ENCODE measurements at places on chromosomes 13 and 19.

DNA sequence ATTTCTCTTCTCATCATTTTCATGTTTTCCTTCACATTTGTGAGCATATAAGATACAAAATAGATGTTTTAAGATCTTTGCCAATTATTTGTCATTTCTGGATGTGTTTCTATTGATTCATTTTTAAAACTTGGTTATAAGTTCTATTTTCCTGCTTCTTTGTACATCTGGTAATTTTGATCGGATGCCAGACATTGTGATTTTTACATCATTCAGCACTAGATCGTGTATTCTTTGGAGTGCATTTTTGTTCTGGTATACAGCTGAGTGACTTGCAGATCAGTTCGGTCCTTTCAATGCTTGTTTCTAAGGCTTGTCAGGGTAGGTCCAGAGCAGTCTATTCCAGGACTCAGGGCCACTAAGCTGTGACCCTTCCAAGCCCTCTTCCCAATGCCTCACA, 198.2 kb downstream of the KLF12 start:
- no peak for DNase-seq

DNA sequence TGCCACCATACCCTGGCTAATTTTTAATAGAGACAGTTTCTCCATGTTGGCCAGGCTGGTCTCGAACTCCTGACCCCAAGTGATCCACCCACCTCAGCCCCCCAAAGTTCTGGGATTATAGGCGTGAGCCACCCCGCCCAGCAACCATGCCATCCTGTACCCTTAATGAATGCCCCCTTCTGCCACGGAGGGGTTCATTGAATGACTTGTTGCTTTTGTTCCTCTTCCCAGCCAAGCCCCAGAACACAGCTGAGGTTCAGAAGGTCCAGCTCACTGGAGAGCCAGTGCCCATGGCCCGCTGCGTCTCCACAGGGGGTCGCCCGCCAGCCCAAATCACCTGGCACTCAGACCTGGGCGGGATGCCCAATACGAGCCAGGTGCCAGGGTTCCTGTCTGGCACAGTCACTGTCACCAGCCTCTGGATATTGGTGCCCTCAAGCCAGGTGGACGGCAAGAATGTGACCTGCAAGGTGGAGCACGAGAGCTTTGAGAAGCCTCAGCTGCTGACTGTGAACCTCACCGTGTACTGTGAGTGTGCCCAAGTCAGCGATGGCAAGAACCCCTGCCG, 6.0 kb downstream of the PVR start:
- no peak for DNase-seq

DNA sequence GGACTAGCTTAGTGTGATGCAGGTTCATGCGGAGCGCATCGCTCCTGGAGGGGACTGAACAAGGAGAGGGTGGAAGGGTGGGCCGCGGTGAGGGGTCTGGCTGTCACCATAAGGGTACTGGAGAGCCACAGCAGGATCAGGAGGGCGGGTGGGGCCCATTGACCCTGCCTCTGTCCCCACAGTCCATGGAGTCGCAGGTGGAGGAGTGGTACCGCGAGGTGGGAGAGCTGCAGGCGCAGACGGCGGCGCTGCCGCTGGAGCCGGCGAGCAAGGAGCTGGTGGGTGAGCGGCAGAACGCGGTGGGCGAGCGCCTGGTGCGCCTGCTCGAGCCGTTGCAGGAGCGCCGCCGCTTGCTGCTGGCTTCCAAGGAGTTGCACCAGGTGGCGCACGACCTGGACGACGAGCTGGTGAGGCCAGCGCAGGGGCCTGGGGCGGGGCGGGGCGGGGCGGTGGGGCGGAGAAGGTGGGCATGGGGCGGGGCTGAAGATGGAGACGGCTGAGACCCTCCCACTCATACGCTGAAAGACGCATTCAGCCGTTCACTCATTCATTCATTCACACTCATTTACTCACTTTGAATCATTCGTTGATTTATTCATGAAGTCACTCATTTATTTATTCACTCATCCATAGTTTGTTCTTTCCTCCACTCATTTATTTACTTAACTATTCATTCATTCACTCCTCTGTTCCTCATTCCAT, 27.5 kb upstream of the SHKBP1 start:
- DNase-seq = no peak

DNA sequence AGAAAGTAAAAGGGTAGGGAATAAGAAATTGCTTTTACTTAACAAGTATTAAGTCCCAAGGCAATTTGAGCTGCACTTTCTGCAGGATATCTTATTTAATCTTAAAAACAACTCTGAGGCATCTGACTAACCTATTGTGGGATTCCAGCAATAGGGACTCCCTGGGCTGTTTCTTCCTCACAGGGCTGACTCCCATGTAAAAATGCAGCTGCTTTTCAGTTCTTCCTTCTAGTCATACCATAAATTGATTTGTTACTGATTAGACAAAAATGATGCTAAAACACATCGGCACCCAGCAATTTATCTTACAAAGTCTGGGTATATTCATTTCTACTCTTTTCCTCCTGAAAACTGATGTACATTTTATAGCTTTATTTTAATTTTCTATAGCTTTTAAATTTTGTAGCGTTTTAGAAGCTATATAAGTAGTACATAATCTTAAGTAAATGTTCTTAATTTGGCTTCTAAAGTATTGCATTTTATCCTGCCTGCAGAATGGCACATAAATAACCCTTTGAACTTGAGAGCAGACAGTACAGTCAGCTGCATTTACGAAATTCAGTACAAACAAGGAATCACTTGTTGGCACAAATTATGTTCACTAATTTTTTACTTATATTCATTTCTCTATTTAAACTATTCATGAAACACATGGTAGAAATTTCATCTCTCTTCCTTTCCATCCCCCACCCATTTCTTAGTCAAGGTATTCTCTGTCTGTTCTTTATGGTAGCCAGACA, 102.4 kb upstream of the FRY start:
- no peak for DNase-seq

GRCh38 chr19:54660964-54661363, 1.8 kb upstream of the LILRB4 start:
- DNase-seq = no peak

DNA sequence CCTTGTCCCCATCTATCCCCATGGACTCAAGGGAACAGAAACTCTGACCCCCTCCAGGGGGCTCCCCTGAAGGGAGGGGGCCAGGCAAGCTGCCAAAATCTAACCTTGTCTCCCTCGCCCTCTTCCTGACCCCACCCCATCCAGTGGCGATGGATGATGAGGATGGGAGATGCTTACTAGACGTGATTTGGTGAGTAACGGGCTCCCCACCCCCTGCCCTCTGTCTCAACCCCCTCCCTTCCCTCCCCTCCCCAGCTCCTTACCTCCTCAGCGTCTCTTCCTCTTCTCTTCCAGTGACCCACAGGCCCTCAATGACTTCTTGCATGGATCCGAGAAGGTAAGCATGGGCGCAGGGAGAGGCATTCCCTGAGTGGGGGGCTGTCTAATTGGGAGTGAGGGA, 39.8 kb upstream of the EHD2 start:
- DNase-seq = no peak

- DNase-seq = no peak
These were observed 86.5 kb upstream of the UBL3 start for GRCh38 chr13:29936956-29937355.

- DNase-seq = peak; percentile 98
These were observed at the start of gene ZNF302 for GRCh38 chr19:34677386-34678084. Gene ZNF302 (plus strand): TSS chr19:34677678. CDS start chr19:34678805, 1,127 bp downstream.

GRCh38 chr13:71067165-71067815, 799.7 kb downstream of the DACH1 start:
- DNase-seq = no peak

GRCh38 chr19:15213715-15214381, 13.1 kb upstream of the NOTCH3 start:
- no peak for DNase-seq

DNA sequence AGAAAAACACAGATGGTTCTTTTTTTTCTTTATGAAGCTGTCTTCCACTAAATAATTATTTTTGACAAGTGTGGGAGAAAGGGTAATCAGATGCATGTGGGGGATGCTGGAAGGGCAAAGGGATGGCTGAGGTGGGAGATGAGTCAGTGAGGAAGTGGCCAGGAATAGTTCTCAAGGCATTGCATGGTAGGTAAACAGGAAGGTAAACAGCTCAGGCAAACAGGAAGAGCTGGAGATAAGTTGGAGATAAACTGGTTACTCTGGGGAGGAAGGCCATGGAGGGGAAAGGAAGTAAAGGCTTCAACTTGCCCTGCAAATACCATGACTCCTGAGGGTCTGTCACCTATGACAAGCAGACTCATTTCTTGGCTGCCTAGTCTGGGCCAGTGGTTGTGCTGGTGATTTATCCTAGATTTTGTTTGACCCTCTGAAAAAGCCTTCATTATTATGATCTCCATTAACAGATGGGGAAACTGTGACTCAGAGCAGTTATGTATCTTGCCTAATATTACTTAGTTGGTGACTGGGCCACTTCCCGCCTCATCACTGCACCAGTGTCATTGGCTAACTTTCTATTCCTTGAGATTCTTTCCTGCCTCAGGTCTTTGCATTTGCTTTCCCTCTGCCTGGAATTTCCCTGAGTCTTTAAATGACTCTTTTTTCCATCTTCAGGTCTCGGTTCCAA, 17.1 kb downstream of the ACTL9 start:
- DNase-seq = no peak

DNA sequence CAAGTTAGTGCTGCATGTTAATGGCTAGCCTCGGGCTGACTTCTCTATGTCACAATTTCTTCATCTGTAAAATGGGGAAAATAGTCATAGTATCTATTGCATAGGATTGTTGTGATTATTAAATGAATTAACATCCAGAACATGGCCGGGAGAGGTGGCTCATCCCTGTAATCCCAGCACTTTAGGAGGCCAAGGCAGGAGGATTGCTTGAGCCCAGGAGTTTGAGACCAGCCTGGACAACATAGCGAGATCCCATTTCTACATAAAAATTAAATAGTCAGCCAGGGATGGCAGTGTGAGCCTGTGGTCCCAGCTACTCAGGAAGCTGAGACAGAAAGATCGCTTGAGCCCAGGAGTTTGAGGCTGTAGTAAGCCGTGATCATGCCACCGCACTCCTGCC, 21.8 kb upstream of the FBL start:
- DNase-seq = no peak

GRCh38 chr19:51750400-51751094, 1.1 kb downstream of the FPR1 start:
- no peak for DNase-seq

DNA sequence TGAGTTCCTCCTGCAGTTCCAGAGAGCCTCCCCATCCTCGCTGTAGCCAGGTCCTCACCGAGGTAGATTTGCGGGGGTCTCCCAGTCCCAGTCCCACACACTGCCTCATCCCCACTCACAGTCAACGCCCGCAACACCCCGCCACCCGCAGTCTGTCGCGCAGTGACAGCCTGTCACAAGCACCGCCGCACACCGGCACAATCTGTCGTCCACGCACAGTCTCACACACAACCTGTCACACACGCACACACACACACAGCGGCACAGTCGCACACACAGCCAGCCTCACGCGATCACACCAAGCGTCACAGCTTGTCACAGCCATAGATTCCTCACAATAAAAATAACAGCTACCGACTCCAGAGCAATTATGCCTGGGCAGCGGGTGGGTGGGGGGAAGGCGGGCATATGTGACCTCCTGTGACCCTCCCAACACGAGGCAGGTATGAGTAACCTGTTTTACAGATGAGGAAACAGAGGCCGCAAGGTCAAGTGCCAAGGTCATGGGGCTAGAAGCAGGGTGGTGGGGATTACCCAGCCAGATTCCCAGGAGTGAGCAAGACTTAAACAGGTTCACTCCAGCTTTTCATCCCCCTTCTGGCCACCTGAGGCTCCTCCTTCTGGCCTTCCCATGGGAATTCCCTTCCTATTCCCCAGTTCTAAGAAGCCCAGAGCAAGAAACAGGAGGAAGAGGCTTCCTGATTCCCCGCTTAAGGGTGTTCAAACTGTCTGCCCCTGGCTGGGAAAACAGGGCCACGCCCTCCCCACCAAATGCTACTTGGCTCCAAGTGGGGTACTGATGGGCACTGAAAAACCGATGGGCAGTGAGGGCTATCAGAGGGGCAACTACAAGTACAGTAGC, 13.9 kb downstream of the NFIX start:
- no peak for DNase-seq

- no peak for DNase-seq
These were observed 60.0 kb downstream of the ANKRD10 start for GRCh38 chr13:110854866-110855265.

GRCh38 chr19:9791552-9792205, 23.1 kb upstream of the ZNF846 start:
- DNase-seq = peak; percentile 96

- no peak for DNase-seq
These were observed 92.5 kb upstream of the KL start for GRCh38 chr13:32923725-32924124.

- no peak for DNase-seq
These were observed 14.0 kb upstream of the TMEM86B start for GRCh38 chr19:55242517-55242916.

DNA sequence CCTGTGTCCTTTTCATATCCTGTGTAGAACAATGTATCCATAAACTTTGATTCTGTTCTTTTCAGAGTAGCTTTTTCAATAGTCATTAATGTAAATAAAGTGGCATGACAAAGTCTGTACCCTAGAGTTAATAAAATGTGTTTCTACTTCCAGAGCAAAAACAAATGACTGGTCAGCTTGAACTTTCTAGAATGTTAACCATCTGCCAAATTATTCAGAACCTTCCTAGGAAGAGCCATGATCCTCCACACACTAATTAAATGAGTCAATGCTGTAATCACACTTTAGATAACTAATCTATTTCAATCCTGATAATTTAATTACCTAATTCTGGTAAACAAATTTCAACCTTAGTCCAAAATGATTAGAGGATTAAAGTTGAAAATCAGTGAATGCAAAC, 73.2 kb downstream of the DIAPH3 start:
- no peak for DNase-seq

GRCh38 chr19:45782820-45783785, 813 bp upstream of the DMPK start:
- DNase-seq = peak; percentile 80

GRCh38 chr13:111658145-111659100, 338.0 kb downstream of the TEX29 start:
- DNase-seq = peak; percentile 57

GRCh38 chr19:5265260-5265659, 75.4 kb downstream of the PTPRS start:
- DNase-seq = no peak

DNA sequence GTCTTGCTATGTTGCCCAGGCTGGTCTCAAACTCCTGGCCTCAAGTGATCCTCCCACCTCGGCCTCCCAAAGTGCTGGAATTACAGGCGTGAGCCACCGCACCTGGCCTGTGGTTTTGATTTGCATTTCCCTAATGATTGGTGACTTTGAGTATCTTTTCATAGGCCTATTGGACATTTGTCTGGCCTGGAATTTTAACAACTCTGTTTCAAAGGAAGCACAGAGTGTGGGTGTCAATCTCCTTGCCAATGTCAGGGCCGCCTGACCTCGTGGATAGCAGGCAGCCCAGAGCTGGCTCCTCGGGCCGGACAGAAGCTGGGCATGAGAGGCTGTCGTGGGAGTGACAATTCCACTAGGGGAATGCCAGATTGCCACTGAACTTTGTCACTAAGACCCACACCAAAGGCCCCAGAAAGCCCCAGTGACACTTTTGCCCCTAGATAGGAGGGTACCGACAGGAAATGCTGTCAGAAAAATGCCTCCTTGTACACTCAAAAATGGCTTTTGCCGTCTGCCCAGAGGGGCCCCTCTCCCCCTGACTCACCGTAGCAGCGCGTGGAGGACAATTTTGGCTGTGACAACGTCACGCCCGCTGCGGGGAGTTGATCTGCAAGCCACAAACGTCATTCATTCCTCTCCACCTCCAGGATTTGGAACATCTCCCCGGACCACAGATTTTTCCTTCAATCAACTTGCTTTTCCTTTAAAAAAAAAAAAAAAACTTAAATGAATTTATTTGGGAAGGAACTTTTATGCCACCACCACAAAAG, 11.7 kb upstream of the ADGRE5 start:
- peak; percentile 77 for DNase-seq

GRCh38 chr13:30576528-30576927, 41.2 kb upstream of the USPL1 start:
- DNase-seq = no peak
